ENCODE measurements at places on chromosomes 3 and 15. TPM values are rescaled to one million over a fixed set of nuclear protein-coding genes. Genes with fewer than 3 reads are reported as not detected.

Gene PIGBOS1
- 13.5 TPM for total RNA-seq

Gene IL5RA
- total RNA-seq, result not detected

Gene PLA1A
- not detected for total RNA-seq

Gene THBS1
- total RNA-seq, result 6.3 TPM

Gene SLC35A5
- total RNA-seq, result 22.8 TPM
